ENCODE measurements at places on chromosomes 4 and X. TPM values are rescaled to one million over a fixed set of nuclear protein-coding genes. Genes with fewer than 3 reads are reported as not detected.

DNA sequence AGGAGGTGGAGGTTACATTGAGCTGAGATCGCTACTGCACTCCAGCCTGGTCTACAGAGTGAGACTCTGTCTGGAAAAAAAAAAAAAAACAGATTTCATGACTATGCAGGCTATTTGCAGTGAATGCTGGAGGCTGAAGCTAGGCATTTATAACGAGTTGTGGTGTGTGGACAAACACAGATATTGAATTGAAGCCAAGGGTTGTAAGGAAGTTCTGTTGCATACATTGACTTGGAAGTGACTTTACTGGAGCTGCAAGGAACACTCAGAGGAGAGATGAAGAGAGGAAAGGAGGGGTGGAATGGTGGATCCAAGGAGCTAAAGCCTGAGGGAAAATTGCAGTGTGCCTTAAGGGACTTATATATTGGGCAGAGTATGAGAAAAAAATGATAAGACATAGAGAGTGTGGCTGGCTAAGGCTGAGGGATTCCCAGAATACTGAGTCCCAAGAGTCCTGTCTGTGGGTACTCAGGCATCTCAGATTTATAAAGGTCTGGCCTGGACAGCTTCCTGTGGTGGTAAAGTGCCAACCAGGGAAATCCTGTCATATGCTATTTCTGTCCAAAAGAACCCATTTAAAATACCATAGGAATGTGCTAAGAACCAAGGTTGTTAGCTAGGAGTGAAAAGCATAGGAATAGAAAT, 87.8 kb upstream of the GUCY1A1 start:
- no peak overlapping the region for H3K27ac ChIP-seq
- no peak overlapping the region for H3K4me3 ChIP-seq
- H3K4me1 ChIP-seq: no peaks in the 10 kb centered on the region
- DNase-seq: no peak

DNA sequence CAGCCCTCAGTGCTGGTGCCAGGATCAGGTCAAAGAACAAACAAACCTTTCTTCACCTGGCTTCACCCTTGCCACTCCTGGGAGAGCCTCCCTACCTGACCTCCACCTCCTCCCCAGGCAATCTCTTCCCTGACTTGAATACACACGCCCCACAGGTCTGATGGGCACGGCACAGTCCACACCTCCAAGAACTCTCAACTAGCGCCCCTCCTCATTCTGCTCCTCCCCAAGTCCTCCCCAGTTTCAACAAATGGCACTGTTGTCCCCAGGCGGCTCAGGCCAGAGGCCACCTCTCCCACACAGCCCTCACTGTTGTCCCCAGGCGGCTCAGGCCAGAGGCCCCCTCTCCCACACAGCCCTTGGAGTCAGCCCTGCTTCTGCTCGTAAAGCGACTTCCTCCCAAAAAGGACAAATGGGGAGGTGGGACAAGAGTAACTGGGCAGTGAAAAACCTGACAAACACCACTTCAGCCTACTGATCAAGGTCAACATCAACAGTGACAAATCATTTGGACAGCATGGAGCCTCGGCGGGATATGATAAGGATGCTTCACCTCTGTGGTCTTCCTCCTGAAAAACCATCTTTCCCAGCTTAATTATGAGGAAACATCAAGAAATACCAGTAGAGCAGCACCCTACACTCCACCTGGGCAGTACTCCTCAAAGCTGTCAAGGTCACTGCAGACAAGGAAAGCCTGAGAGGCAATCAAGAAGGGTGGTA, 2.9 kb downstream of the LETM1 start:
- H3K4me1 ChIP-seq: peaks cover 41% of the 10 kb centered on the region
- no peaks in the 10 kb centered on the region for H3K36me3 ChIP-seq
- no peak overlapping the region for H3K4me3 ChIP-seq
- DNase-seq: no peak

DNA sequence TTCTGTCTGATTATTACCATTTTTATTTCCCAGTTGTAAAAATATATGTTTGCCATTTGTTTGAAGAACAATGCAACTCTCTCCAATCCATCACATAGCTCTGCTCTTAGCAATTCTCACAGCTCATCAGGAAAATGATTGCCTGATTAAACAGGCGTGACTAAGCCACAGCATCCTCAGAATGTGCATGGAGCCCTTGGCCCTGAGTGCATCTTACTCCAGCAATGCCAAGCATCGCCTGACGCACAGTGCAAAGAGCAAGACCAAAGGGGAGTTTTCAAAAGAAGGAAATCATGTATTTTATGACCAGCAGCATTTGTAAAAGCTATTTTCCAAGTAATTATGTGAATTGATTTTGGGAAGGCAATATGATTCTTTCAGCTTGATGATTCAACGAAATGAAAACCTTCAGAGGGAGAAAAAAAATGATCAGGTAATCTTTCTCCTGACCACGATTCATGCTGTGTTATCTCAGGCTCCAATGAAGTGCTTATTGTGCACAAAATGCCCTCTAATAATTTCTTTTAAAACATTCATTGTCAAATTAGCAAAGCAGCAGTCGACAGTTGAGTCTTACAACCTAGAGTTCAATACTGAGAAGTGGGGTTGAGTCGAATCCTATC, 138.0 kb upstream of the FAM9B start:
- peaks cover 7% of the 10 kb centered on the region for H3K36me3 ChIP-seq
- H3K27ac ChIP-seq: no peak overlapping the region
- DNase-seq: no peak
- H3K4me1 ChIP-seq: no peaks in the 10 kb centered on the region
- H3K4me3 ChIP-seq: no peak overlapping the region

- no peaks in the 10 kb centered on the region for H3K36me3 ChIP-seq
- no peak overlapping the region for H3K4me3 ChIP-seq
- no peaks in the 10 kb centered on the region for H3K27me3 ChIP-seq
- H3K4me1 ChIP-seq: peaks cover 9% of the 10 kb centered on the region
Measured at GRCh38 chr4:38400946-38401345, 263.1 kb upstream of the KLF3 start.

- no peak overlapping the region for H3K4me3 ChIP-seq
- H3K36me3 ChIP-seq: peaks cover 10% of the 10 kb centered on the region
- DNase-seq: no peak
Measured at GRCh38 chr4:4568806-4569427, 27.1 kb upstream of the STX18 start.

DNA sequence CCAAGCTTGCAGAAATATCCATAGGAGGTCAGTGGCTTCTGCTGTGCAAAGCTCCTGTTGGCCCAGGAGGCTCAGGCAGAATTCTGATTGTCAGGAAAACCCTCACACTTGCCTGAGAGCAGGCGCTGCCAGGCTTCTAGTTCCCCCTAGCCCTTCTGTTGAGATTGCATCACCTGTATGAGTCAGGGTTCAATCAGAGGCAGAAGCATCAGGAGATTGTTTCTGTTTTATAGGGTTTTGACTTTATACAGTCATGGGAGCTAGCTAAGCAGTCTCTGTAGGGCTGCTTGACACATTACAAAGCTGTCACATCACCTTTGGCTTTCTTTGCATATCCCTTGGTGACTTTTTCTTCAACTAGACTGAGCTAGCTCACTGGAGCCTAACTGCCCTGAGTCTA, 27.8 kb downstream of the DIPK2B start:
- peaks cover 4% of the 10 kb centered on the region for H3K4me1 ChIP-seq
- H3K36me3 ChIP-seq: no peaks in the 10 kb centered on the region
- H3K4me3 ChIP-seq: no peak overlapping the region
- H3K27ac ChIP-seq: no peak overlapping the region
- no peak for DNase-seq

DNA sequence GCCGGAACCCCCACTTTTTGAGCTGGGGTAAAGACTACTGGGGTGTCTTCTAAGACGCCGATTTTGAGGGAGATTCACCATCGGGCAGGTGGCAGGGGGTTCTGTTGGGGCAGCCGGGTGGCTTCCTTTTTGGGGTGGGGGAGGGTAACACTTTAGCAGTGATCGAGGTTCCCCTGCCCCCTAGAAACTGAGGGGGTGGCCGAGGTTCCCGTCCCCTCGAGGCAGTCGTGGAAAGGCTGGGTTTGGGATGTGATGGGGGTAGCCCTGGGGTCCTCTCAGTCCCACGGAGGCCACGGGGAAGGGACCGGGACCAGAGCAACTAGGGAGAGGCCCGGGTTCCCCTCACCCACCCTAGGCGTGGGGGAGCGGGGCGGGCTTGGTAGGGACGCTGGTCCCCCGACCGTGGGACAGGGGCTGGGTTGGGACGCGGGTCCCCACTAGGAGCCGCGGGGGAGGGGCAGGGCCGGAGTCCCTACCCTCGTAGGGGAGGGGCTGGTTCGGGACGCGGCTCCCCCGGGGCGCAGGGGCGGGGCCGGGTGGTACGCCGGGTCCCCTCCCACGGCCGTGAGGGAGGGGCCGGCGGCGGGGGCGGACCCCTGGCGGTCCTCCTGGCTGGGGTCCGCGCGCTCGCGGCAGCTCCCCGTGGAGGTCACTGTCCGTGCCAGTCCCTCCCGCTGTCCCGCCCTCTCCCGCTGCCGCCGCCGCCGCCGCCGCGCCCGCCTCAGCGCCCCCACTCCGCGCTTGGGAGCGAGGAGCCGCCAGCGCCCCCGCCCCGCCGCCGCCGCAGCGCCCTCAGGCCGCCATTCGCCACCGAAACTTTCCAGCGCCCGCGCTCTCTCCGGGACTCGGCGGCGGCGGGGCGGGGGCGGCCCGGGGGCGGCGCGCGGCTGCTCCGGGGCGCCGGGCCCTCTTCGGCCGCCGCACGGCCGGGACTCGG, at the start of gene TBL1X:
Gene TBL1X (plus strand): TSS at position 624 of the 937 bp plus-strand sequence. CDS start 188,529 bp downstream, outside the sequence.
- peak; percentile 50 for DNase-seq
- peak within 1 kb of the TSS; percentile 79 for H3K4me3 ChIP-seq
- peak within 1 kb of the TSS; percentile 21 for H3K27ac ChIP-seq
- peaks cover 53% of the 10 kb centered on the region for H3K4me1 ChIP-seq
- no peaks in the 10 kb centered on the region for H3K36me3 ChIP-seq

DNA sequence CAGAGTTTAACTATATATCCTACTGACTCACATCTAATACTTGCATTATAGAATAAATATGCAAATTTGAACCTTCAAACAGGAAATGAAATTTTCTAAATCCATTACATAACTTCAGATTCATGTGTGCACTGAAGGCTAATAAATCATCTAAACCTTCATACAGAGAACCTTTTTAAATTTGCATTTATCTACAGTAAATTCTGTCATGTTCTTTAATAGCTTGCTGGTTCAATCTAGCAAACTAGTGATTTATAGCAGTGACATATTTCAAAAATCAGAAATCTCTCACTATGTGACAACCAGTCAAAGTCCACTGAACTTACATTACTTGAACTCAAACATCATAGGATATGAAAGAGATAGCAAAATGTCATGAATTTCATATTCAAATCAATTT, 65.1 kb downstream of the LRBA start:
- H3K27me3 ChIP-seq: no peaks in the 10 kb centered on the region
- peaks cover 55% of the 10 kb centered on the region for H3K4me1 ChIP-seq
- H3K27ac ChIP-seq: no peak overlapping the region
- no peak overlapping the region for H3K4me3 ChIP-seq

GPRIN3 gene
- polyA plus RNA-seq: 0.16 TPM

CISD2 gene
- 27.4 TPM for polyA plus RNA-seq

PNMA3 gene
- polyA plus RNA-seq: not detected

Measured in naive B cell (primary cell).